ENCODE measurements at places on chromosomes 6 and 20.
A peak's percentile ranks its signal among the peaks of the same experiment; 100 is the strongest.

- DNase-seq: no peak
These were observed 4.2 kb downstream of the RFX6 start for GRCh38 chr6:116881236-116881635.

DNA sequence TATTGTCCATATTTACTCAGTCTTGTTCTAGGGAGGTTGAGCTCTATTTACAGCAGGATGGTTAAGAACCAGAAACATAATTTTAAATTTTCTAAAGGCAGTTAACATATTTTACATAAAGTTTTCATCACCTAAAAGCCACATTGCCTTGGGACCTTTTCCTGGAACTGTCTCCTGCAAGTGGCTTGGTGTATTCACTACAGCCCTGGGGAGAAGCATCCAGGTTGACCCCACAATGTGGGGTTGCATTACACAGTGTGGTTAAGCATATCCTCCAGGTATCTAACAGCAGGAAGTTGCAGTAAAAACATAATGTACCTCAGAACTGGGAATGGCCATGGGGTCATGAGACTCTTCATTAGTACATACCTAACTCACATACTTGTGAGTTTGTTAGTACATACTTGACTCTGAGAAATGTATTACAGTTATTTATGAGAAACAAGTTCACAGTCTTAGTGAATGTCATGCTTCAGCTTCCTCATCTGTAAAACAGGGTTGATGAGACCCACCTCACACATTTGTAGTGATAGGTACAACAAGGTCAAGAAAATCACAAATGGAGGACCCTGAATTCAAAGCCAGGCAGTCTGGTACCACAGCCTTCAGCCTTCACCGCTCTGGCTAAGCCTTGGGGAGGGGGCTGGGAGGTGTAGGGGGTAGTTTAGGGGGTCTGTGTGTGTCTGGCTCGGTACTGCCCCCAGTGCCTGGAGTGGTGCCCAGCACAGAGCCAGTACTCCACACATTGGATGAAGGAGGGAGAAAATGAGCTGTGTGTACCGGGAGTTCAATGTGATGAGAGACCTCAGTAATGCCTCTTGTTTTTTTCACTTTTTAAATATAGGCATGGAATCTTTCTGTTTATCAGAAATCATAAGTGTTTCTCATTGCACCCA, 52.9 kb downstream of the KAT14 start:
- no peak for DNase-seq

DNA sequence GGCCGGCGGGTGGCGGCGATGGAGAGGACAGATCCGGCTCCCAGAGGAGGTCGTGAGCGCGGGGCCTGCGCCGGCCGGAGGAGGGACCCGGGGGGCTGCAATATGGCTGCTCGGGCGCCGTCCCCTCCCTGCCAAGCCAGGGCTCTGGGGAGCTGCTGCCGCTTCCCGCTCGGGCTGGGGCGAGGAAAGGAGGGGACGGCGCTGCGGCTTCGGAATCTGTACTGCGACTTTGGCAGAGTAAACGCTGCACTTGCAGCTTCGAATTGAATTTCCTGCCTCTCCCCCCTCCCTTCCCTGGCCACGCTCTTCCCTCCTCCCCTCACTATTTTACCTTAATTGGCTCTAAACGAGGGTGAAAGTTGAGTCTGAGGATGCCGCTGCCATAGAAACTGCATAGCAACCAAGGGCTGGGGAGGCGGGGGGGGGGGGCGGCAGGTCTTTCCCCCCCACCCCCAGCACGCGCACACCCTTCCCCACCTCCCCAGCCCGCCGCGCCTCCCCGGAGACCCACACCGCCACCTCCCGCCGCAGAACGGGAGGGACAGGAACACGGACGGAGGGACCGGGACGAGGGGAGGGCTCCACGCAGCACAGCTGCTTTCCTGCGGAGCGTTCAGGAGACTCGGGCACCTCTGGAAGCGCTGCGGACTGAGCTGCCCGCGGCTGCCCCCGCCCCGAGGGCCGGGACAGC, 93.9 kb downstream of the RNASET2 start:
- DNase-seq: peak; percentile 6

DNA sequence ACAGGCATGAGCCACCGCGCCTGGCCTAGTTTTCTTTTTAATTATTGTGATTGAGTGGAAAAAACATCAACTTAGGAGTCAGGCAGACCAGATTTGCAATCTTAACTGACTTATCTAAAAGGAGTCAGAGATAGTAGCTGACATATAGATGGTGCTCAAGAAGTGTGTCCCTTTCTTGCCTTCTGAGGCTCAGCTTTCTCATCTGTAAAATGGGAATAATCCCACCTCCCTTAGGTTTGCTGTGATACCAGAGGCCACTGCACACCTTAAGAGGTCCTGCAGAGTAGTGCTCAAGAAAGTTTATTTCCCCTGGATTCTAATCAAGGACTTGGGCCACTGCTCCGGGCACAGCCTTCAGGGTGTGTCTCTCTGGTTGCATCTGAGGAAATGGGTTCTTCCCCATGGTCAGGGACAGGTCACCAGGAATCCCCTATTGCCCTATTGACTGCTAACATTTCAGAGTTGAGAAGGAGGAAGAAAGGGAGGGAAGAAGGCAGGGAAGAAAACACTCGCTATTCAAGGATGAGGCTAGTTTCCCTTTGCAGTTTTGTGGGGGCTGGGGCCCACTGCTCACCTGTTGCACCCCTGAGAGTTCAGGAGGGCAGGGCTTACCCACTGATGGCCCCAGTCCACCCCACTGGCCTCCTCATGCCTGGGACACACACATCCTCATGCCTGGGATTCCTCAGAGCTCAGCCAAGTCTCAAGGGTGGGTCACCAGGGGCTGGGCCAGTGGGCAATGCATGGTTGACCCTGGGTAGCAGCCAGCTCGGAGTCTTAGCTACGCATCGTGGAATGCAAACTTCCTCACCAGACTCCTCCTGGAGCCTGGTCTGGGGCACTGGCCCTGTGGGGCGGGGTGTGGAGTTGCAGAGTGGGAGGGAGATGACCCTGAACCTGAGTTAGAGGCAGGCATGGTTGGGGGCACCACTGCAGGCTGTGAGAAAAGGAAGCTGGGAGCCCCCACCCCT, 21.2 kb downstream of the C6orf132 start:
- DNase-seq: no peak

- peak; percentile 10 for DNase-seq
These were observed 608.4 kb downstream of the EPHA7 start for GRCh38 chr6:92810913-92811312.

DNA sequence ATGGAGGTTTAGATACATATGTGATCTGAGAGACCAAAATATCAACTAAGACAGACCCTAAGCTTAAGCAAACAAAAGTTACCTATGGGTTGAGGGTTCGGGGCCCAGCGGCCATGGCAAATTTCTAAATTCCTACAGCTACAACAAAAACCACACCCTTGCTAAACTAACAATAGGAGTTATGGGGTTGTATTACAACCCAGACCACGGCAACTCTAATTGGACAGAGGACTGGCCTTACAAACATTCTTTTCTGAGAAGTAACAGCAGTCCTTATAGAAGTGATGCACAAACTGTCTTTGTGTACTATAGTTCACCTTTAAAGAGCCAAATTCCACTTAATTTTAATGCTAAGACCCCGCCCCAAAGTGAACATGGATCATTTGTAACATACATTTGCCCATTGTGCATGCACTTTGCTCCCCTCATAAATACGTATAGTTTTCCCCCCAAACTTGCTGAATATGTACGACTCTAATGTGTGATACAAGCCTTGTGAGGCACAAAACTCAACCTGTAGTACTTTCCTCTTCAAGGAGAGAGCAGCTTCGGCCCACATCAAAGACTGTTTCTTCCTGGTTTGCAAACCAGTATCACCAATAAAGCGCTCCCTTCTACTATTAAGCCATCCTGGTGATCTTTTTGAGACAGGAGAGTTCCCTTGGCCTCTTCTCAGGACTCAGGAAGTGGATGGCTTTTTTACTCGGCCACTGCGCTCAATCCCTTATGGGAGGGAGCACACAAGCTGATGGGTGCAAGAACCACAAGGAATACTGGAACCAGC, 25.6 kb upstream of the MBOAT1 start:
- DNase-seq: no peak

- no peak for DNase-seq
These were observed at the start of gene SFTA2 for GRCh38 chr6:30931969-30932645. TSS of gene SFTA2 (minus strand) at chr6:30932170. CDS start at chr6:30932096, 74 bp downstream.

GRCh38 chr6:157068691-157069324, 254.5 kb downstream of the TMEM242 start:
- DNase-seq: peak; percentile 86

GRCh38 chr6:8085053-8085511, 17.3 kb downstream of the EEF1E1 start:
- DNase-seq: no peak

GRCh38 chr6:93792746-93793145, 373.4 kb upstream of the EPHA7 start:
- DNase-seq: no peak

- no peak for DNase-seq
These were observed 101.8 kb upstream of the NHSL1 start for GRCh38 chr6:138601128-138601527.

GRCh38 chr20:56428410-56428809, 16.4 kb downstream of the CASS4 start:
- DNase-seq: no peak

DNA sequence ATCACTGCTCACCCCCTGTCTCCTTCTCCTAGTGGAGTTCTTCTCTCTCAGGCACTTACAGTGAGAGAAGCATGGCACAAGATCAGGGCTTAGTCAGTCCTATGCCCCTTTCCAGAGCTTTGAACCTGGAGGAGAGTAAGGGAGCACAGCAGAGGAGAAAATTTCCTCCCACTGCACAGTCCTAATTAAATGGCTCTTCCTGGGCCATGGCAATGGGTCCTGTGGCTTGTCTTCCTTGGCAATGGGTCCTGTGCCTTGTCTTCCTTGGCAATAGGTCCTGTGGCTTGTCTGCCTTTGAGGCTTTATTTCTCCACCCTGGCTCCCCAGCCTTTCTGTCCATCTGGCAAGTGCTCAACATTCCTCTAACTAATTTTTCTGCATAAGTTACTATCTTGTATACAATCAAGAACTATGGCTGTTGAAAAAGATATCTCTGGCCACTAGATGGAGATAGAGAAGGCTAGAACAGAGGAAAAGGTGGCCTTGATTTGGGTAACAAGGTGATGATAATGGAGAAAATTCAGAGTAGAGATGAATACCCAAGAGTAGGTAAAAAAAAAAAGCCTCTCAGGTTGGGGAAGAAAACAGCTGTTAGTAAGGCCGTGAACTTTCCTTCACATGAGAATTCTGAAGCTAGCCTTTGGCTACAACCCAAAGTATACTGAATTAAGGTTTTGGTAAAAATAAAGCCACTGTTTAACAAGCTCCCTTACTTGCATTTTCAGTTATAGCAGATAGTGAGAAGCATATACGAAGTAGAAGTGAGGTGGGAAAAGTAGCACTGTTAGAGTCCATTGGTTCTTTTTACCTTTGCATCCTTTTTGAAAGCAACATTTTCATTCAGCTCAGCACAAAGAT, 504.9 kb downstream of the DOK5 start:
- DNase-seq: peak; percentile 4

DNA sequence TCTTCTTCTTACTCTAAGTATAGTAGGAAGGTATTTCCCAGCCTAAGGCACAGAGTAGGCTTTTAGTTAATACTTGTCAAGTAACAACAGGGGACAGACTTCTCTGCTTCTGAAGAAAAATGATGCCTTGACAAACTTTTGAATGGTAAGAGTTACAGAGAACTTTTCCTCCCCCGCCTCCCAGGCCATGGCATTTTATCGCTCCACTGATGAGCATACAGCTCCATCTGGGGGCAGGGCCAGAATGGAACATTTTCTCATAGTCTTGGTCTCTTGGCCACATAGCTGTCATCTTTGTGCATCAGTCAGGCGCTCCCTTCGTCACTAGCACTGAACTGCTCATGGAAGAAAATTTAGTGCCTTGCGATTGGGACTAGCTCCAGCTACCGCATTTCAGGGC, 1066.8 kb upstream of the CITED2 start:
- no peak for DNase-seq

- no peak for DNase-seq
These were observed 10.2 kb downstream of the DOK5 start for GRCh38 chr20:54485631-54486030.

DNA sequence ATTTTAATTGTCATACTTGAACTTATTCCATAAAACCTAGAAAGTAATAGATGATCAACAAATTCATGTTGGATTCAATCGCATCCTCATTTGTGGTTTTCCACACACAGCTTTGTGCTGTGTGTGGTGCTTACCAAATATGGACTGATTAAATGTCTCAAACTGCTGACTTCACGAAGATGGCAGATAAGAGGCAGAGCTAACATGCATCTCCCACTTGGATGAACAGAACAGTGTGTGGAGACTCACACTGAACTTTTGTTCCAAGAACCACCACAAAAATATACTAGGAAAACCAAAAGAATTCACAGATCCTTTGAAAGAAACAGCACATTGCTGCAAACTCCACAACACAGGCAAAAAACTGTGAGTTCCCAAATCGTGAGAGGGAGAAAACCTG, 603.7 kb downstream of the TENT5A start:
- DNase-seq: no peak

DNA sequence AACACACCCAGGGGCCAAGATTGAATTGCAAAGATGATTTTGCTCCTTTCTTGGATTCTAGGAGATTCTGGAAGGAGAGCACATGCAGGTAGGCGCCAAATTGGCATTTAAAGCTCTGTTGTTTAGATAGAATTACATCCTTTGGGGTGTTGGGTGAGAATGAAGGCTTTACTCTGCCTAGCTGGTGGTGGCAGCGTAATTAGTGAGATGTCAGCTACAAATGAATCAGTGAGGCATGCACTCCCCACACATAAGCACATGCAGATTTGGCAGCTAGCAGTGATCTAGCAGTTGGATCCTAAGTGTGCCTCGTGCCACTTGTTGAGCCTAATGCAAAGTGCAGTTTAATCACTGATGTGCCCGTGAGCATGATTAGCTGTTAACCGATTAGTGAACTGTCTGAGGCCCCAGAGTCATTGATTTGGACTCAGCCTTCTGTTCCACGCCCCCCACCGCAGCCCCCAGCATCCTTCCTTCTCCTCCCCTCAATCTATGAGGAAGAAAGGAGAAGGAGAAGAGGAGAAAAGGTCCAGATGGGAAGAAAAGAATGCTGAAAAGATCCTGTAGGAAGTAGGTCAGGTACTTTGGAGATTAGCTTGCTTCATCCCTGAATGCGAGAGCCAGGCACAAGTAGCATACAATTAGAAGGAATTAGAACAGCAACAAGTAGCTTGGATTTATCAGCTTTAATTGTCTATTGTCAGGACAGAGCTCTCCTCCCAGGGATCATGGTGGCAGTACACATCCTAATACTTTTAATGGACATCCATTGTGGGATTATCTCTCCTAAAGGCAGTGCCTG, 6.0 kb upstream of the PRDM1 start:
- no peak for DNase-seq

- DNase-seq: no peak
These were observed 58.7 kb upstream of the RNF24 start for GRCh38 chr20:4073852-4074741.

- DNase-seq: no peak
These were observed 28.9 kb downstream of the TBC1D7 start for GRCh38 chr6:13299403-13299821.

DNA sequence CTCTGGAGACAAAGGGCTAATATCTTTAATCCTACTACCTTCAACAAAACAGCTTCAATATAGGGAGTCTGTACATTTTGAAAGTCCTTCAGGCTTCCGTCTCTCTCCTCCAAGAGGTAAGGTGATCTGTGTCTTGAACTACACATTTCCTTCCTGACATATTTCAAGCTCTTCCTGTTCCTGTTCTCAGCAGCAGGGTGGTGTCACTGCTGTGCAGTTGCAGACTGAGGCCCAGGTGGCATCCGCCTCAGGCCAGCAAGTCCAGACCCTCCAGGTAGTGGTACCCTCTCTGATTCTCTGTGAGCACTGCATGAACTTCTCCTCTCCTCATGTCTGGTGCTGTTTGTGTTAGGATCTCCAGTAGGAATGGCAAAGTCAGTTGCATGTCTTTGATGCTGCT, 7.8 kb downstream of the NFYA start:
- DNase-seq: peak; percentile 39
